ENCODE measurements at places on chromosomes 2 and 18.

- DNase-seq: no peak
Observed at GRCh38 chr2:110903548-110903947, 171.2 kb downstream of the ACOXL start.

DNA sequence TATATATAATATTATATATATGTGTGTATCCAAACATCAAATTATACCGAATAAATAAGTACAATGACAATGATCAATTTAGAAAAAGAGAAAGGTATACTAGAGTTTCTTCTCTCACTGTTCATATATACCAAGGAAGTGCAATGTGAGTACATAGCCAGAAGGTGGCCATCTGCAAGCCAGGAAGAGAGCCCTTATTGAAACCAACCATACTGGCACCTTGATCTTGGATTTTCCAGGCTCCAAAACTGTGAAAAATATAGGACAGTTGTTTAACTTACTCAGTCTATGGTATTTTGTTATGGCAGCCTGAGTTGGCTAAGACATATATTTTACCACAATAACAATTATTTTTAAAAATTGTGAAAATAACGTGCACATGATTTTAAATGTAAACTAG lies 1490.2 kb upstream of the SLC39A10 start:
- no peak for DNase-seq

- DNase-seq: no peak
Observed at GRCh38 chr18:79000997-79001396, 21.4 kb downstream of the SALL3 start.

- no peak for DNase-seq
Observed at GRCh38 chr2:92073815-92074548, 2797.2 kb upstream of the TEKT4 start.

GRCh38 chr2:180872255-180872654 lies 108.2 kb upstream of the UBE2E3 start:
- DNase-seq: no peak

GRCh38 chr2:135052997-135053474 lies 944 bp downstream of the RAB3GAP1 start:
- DNase-seq: peak; percentile 63

DNA sequence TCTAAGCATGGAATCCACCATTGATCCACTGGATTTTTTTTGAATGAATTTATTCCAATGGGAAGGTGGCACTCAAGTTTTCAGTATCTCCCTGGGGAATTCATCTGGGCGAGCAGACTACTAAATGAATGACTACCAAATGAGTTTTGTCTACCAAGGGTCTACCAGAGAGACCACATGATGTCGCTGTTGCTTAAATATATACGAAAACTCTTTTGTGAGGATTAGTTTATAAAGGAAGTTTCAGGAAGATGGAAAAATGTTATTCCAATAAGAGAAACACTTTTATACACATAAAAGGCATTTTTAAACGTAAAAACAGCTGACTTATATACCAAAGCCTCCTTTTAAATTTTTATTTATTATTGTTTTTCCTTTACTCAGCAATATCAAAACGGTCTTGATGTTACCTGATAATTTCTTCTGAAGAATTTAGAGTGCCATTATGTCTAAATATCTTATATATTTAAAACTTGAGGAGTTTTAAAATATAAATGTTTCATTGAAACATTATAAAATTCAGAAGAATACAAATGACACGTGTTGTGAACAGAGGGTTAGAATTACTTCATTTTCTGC lies 139.7 kb downstream of the HRH4 start:
- no peak for DNase-seq

- no peak for DNase-seq
Observed at GRCh38 chr2:42504364-42505230, 10.8 kb upstream of the KCNG3 start.

DNA sequence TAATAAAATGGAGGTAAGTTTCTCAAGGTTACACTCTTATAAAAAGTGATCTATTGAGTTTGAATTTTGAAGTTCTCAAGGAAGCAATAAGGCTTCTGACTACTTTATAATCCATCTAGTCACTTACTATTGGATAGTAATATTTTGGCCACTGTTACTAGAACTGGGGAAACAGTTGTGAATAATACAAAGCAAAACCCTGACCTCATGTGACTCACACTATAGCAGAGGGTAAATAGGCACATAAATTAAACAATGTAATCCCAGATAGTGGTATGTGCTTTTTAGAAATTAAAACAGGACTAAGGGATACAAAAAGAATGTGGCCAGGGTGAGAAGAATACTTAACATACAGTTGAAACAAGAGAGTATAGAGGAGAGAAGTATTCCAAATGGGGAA lies 78.6 kb downstream of the CALCRL start:
- no peak for DNase-seq

DNA sequence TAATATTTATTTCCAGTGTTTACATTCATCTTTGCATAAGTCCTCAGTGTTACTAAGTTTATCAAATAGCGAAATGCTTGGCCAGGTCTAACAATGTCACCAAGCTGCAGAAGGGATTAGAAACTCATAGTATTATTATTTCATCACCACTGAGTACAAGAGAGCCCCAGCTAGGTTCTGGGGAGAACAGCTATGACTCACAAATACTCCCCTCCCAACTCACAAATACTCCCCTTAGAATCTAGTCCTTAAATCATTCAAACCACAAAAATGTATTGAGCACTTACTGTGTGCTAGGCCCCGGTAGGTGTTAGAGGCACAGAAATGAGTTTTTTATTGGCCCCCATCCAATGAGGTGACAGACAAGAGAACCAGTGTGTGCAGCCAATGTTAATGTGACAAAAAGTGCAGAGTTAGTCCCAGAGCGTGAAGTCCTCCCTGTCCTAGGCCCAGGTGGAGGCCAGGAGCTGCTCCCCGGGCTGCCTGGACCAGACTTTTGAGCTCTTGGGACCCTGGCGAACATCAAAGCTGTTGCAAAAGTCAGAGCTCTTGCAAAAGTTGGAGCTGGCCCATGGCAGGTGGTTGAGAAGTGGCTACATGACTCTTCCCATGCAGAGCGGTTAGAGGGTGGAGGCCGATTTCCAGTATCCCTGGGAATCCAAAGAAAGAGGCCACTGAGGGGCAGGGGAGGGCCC lies 9.8 kb downstream of the STEAP3 start:
- no peak for DNase-seq

DNA sequence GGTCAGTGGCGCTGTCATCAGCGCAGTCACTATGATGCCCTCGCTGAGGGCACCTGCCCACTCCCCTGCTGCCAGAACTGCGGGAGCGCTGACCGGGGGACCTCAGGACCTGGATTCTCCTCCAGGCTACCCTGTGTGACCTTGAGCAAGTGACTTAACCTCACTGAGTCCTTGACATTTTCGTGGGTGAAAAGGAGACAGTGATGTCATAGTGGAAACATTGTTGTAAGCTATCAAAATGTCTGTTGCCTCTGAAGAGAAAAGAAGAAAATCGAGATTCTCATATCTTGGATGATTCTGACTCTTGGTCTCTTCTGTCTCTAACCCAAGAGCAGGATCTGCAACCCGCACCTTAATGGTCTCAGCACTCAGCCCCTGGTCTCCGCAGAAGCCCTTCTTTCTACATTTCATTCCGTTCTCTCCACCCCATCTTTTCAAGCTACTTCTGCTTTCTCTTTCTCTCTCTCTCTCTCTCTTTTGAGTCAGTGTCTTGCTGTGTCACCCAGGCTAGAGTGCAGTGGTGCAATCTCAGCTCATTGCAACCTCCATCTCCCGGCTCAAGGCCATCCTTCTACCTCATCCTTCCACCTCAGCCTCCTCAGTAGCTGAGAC lies 978 bp upstream of the TUBA4A start:
- peak; percentile 68 for DNase-seq

- peak; percentile 25 for DNase-seq
Observed at GRCh38 chr2:26605195-26605998, 35.8 kb downstream of the CIB4 start.

GRCh38 chr18:78082816-78083215 lies 833.2 kb downstream of the GALR1 start:
- no peak for DNase-seq

DNA sequence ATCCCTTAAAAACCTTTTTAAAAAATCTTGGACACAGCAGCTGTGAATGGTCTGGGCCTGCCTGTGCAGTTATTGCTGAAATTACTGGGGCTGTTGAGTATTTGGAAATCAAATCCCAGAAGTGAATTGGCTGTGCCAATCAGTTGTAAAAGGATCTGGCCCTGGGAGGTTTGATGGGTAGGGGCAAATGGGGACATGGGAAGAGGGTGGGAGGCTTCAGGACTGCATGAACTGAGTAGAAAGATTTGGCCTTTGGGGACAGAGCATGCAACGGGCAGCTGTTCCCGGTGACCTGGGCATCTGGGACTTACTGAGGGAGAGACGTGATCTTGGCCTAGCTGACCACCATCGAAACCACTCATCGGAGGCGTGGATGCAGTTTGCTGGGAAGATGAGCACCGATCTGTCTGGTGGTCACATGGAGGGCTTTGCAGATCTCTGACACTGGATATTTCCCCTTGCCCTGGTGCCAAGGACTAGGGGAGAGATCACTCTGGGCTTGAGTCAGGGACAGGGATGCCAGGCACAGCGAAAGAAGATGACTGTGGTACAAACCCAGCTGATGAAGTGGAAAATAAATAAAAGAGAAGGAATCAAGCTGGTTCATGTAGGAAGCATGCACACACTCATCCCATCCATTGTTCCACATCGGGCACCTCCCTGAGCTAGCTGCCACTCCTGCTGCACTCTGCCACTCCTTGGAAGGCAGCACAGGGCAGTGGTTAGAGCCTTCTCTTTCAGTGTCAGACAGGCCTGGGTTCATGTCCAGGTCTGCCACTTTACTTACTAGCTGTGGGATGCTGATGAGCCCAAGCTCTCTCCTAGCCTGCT lies 58.4 kb downstream of the SEMA4F start:
- DNase-seq: no peak

GRCh38 chr2:10860081-10860813 lies 47.7 kb upstream of the PDIA6 start:
- no peak for DNase-seq

GRCh38 chr2:15797231-15797938 lies 143.0 kb upstream of the MYCN start:
- no peak for DNase-seq

- DNase-seq: no peak
Observed at GRCh38 chr2:105313877-105314276, 15.7 kb downstream of the TGFBRAP1 start.

DNA sequence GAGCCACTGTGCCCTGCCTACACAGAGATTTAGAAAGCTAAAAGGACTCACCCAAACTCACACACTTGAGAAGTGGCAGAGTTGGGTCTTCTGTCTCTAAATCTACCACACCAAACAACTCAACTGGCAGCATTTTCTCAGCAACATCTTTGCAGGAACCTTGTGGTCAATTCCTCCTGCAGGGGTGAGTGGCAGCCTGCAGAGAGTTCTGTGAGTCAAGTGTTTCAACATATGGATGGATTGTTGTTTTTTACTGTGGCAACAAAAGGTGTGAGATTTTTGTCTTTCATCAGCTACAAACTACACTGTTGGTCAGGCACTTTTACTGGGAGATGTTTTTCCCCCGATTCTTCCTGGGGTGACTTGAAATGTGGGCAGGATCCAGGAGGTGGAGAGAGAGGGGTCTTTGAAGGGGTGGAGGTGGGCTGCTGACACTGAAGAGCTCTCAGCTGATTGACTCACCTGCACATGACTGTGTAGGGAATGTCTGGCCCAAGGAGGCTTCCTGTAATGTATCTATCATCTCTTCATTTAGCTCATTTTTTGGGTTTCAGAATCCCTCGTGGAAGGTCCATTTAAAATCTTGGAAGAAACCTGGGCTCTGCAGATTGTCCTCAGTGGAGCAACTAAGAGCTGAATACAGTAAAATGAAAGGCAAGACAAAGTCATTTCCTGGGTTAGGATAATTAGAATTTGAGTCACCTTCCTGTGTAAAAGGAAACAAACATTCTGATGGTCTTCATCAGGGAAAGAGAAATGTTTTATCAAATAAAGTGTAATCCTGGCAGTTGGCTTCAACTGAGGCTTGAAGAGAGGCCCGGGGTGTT lies 98.6 kb downstream of the MSH2 start:
- peak; percentile 15 for DNase-seq

- no peak for DNase-seq
Observed at GRCh38 chr18:69250305-69251151, 150.2 kb upstream of the DOK6 start.

DNA sequence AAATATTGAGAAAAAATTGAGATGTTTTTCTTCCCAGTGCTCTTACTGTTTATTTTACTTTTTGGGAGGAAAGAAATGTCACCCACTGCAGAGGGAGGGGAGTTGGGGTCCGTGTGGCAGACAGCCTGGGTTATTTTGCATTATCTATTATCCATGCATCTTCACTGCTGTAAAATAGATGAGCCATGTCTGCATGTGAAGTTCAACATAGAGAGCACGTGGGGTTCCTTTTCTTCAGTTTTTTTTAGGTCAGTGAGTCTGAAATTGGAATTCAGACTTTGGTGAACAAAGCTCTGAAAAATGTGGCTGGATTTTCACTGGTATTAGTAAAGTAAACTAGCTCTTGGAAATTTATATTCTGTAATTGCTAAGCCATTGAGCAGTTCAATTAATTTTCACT lies 2.4 kb downstream of the DCDC2C start:
- DNase-seq: no peak

GRCh38 chr2:227322530-227323205 lies 2.4 kb upstream of the MFF start:
- DNase-seq: no peak

- no peak for DNase-seq
Observed at GRCh38 chr2:138239902-138240491, 261.6 kb upstream of the SPOPL start.

DNA sequence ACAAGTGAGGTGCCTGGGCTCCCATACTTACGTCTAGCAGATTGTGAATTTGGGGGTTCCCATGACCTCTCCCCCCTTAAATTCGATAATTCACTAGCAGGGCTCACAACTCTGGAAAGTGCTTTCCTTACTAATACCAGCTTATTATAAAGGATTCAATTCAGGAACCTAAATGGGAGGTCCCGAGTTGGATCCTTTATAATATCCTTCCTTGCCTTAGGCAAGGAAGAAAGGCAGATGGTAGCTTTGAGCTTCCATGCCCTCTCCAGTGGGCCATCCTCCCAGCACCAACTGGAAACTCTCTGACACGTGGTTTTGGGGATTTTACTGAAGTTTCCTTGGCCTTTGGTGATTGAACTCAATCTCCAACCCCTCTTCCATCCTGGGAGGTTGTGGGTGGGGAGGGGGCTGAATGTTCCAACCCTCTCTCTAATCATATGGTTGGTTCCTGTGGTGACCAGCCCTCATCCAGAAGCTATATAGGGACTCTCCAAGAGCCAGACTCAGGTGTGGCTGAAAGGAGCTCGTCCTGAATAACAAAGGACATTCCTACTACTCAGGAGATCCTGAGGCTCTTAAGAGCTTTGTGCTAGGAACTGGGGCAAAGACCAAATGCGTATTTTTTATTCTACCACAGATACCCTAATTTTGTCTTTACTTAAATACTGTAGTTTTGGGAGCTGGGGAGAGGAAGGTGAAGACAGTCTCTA lies 62.2 kb downstream of the HAUS1 start:
- no peak for DNase-seq

Measured in activated CD4-positive, alpha-beta memory T cell treated with anti-CD3 and anti-CD28 coated beads for 36 hours (primary cell).